NCI-H1105 treated with DMSO at 0.1 percent for 48 hours (cell line): ENCODE measurements at places on chromosomes 7 and 10.

GRCh38 chr10:97676770-97677581 lies 10.1 kb downstream of the AVPI1 start:
- peak; percentile 4 for DNase-seq

DNA sequence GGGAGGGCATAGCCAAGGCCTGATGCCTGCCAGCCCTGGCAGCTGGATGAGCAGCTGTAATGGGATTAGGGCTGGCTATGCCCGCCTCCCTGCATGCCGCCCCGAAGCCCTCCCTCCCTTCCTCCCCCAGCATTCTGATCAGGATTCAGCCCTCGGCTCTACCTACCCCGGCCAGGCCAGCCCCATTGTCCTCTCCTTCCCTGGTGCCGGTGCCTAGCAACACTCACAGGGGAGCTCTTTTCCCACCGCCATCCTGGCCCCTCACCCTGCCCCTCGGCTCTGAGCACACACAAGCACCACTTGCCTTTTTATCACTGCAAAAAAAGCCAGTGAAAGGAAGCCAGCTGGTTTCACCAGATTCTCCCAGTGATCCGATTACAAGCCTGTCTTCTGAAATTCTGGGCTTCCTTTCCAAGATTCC lies 9.0 kb upstream of the ADCYAP1R1 start:
- peak; percentile 13 for DNase-seq

GRCh38 chr7:52507546-52508255 lies 527.7 kb upstream of the POM121L12 start:
- no peak for DNase-seq

- DNase-seq: peak; percentile 79
Measured at GRCh38 chr10:72808001-72808400, 85.5 kb upstream of the OIT3 start.

DNA sequence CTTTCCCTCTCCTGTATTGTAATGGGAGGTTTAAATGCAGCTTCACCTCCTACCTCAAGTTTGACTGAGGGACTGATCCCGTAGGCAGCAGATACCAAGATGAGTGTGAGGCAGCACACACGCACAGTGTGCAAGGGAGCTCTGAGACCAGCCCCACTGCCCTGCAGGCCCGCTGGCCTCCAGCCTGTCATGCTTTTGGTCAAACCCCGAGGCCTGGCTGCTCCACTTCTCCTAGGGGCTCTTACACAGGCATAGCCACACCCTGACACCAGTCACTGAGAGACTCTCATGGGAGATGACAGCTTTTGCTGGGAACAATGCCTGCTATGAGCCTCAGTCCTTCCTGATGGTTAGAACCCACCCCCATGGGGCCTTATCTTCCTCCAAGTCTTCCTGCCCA lies 27.6 kb downstream of the DRGX start:
- no peak for DNase-seq

DNA sequence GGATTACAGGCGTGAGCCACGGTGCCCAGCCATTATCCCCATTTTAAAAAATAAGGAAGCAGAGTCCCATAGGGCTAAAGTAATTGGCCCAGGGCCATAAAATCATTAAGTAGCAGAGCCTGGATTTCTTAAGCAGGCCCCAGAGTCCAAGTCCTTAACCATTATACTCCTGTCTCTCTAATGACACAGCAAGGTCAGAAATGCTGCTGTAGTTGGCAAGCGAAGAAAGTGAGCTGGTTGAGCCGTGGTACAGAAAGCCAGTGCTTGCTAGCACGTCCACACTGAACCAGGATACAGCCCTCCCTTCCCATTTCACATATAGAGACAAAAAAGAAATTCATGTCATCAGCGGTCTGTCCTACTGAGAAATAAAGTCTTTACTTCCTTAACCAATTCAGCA lies 562.7 kb downstream of the GALNT17 start:
- no peak for DNase-seq

DNA sequence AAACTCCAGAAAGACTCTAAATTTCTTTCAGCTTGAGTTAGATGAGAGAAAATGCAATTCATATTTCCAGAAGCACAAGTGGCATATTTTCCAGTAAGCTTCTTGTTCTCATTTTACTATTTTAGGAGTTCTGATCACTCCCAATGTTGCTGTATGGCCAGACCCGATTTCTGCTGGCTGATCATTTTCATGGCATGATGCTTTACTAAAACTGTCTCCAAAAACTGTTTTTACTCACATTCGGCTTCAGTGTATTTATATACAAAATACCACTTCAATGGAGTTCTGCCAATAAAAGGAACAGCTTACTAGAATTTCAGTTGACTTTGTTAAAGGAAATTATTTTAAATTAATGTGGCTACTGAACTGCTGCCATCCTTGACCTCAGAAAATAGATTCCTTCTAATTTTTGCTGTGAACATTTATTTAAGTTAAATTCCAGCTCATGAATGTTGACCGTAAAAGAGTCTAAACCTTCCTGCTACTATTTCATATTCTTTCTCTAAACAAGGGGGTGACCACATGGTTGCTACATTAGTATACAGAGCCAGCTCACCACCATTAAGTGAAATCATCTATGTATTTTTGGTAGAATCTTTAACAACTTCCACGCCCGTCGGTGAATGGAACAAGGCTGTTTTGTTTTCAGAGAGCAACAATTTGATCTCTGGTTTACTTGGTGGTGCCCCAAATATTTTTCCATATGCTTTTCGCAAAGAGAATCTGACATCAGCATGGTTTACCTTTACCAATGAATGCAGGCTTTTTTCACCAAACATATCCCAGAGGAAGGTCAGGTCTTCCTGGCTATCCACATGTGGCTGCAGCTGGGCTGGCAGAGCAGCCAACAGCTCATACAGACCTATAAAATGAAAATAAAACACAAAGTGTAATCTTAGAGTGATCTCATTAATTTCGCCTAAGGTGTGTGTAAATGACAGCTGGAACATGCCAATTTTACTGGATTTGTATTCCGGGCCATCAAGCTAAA lies 101.2 kb downstream of the MPP7 start:
- no peak for DNase-seq

DNA sequence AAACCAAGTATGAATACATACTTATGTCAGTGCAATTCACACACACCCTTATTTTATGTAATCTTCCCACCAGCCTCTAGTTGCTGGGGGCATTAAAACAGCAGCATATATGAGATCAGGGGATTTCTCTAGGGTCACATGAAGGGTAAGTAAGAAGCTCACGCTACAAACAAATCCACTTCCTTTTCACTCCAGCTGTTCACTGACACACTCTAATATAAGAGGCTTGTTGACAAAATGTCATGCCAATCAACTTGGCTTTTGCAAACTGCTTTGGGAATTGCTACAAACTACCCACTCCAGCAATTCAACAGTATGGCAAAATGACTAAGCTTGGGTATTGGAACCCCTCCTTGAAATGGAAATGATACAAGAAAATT lies 10.3 kb downstream of the FAM3C start:
- peak; percentile 49 for DNase-seq

DNA sequence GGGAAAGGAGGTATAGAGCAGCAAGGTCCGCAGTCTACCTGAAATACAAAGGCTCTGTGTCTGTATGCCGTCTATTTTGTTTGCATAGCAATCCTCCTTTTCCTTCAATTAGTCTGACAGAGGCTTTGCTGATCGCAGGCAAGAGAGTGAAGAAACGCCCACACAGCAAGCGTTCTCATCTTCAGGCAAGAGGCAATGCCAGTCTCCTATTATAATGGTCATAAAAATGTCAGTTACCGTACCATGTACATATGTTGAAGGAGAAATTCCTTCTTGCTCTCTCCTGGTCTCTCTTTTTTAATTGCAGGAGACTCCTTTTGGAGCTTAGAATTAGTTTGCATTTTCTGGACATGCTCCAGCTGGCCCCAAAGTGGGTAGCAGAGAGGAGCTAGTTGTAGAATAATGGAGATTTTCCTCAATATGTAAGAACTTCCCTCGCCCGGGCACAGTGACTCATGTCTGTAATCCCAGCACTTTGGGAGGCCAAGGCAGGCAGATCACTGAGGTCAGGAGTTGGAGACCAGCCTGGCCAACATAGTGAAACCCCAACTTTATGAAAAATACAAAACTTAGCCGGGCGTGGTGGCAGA lies 139.5 kb downstream of the PFKFB3 start:
- no peak for DNase-seq

- DNase-seq: no peak
Measured at GRCh38 chr10:30190577-30191552, 131.5 kb upstream of the JCAD start.

DNA sequence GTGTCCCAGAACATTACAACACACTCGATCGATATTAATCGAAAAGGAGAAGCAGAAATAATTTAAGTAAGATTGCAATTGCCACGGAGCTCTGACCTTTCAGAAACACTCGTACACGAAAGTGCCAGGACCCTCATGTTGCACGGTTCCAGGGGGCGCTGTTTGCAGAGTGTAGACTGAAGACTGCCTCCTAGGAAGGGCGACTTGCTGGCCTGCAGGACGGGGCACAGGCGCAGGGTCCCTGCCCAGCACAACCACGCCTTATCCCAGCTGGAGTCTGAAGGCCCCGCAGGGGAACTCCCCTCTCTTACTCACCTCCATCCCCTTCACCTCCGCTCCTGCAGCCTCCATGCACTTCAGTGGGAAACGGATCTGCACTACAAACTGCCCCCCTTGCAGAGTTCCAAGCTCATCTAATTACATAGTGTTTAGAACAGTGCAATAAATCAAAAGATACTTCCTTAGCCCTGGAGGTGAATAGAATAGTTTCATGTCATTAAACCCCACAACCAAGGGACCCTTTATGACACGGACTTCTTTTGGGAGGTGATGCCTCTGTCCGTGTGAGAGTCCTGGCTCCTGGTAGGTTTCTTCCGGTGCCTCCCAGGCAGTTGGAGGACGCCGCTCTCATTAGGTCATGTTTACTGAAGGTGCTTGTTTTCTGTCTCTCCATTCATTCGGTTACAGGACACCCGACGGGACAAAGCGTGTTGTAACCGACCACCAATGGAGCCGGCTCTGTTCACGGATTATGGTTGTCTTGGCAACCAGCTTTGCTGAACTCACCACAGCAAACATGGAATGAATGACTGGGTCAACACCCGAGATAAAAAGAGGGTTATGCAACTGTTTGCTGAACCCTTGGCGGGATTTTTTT lies 262.2 kb downstream of the BAMBI start:
- peak; percentile 62 for DNase-seq

DNA sequence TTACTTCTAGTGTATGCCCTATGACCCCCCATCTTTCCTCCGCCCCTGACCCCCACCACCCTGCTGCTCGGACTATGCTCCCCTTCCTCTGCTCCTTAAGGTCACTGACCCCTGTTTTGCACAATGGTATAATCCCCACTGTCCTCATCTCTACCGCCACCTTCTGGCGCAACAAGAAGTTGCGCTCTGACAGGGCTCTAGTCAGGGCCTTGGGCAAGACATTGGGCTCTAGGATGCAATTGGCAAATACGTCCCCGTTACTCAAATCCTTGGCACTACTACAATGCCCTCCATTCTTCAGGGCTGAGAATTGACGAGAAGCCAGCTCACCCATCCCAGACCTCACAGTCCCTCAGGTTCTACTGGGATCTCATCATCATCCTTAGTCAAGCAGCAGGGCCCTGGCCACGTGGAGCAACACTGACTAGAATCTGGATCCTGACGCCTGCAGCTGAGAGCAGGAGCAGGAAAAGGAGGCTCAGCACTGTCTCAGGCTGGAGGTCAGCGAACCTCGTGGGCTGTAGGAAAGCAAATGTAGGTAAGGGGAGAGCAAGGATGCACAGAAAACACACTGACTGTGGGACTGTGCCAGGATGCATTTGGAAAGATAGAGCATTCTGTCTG lies 10.6 kb downstream of the LRIT2 start:
- DNase-seq: no peak

DNA sequence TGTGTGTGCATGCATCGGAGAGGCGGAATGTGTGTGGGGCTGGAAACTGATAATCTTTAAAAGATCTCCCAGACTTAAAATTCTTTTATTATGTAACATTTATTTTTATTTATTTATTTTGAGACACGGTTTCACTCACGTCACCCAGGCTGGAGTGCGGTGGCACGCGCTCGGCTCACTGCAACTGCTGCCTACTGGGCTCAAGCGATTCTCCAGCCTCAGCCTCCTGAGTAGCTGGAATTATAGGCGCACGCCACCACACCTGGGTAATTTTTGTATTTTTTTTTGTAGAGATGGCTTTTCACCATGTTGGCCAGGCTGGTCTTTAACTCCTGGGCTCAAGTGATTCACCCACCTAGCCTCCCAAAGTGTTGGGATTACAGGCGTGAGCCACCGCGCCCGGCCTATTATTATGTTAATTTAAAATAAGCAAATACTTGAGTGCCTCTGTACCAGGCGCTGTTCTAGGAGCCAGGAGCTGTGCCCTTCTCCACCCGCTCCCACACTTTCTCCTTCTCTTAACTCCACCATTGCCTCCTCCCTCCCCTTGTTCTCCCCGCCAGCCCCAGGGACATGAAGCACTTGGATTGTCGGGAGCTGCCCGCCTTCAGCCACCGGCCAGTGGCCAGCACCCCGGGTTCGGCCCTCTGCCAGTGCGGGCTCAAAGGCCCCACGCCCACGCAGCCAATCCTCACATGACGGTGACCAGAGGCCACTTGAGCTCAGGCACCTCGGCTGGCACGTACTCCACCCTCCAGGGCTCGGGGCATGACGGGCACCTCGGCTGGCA lies 163.6 kb downstream of the DNAJB6 start:
- DNase-seq: no peak
